ENCODE measurements at places on chromosomes 3 and 15.

DNA sequence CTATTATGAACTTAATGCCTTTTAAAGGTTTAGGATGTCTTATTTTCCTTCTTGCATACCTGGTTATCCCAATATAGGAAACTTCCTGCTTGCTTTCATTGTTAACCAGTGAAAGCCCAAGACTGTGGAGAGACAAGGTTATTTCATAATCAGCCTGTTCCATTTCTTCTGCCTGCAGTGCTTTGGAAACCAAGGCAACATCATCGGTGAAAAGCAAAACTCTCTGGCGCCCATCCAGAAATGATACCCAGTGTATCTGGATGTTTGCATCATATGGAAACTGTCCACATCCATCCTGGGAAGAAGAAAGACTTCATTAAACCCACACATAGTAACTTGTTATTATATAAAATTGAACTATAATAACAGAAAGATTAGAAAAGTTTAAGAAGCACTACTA is 170.1 kb downstream of the VPS13C start:
- DNase-seq = no peak

DNA sequence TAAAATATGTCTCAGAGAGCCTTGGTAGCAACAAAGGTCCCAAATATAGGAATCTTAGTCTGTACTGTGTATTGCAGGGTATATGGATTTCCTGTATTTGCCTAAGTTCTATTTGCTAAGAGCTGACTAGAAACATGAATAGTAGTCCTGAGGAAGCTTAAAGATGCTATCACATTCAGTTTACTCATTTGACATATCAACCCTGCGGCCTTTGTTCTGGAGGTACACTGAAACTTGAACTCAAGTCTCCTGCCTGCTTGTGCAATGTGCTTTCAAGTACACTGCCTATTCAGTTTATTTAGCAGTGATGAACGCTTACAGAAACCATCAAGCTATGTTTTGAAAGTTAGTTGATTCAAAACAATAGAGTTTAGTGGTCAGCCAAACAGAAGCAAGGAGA is 21.1 kb downstream of the IL1RAP start:
- DNase-seq = no peak

DNA sequence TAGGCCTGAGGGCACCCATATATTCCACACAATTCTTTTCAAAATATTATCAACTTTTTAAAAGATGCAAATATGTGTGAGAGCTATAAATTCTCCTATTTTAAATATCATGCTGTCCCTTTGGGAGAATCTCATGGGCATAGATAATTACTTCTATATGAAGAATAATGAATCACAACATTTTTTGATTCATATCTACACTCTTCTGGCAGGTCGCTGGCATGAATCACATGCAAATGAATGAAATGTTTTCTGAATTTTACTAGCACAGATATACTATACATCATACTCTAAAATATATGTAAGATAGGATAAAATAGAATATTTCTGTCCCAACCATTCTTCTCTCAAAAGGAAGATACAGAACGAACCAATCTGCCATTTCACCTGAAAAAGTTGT is 277.7 kb upstream of the KCNH8 start:
- no peak for DNase-seq

GRCh38 chr15:83436513-83437158 is 10.5 kb upstream of the SH3GL3 start:
- DNase-seq = no peak

DNA sequence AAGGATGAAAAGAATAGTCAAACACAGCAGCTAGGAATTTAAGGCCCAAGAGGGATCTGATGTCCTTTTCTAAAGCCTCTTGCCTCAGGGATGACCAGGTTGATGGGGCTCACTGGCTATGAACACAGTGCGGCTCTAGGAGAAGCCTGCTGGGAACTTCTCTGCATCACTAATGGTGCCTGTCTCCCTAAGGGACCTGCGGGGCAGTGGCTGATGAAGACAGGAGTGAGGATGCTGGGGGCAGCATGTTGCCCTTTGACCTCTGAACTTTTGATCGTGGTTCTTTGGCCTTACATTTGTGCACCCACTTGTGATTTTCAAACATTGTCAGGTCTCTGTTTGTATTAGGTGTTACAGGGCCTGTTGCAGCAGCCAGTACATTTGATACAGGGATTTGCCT is 64.9 kb upstream of the KLHL25 start:
- no peak for DNase-seq

DNA sequence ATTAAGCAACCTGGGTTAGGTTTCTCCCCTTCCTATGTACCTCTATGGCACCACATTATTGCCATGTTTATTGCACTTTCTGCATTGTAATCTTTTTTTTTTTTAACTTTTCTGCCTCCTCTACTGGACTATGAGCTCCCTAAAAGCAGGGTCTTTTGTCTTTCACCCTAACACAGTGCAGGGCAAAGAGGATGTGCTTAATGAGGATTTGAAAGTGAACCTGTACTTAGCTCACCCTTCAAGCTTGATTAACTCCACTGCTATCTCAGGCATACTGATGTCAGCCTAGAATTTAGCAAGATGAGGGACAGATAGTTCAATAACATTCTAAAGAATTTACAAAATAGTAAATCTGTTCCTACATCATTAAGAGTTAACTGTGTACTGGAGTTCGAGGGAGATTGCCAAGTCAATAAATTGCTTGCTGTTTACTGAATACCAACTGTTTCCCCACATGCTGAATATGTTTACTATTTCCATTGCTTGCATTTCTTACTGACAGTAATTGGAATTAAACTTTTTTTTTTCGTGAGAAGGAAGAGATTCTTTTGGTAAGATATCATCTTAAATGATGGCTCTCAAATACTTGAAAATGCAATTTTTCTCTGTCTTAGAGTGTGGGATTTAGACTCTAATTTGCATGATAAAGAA is 15.7 kb upstream of the PPARG start:
- no peak for DNase-seq

- DNase-seq = no peak
Observed at GRCh38 chr15:78761020-78761419, 50.2 kb downstream of the ADAMTS7 start.

GRCh38 chr3:196886144-196886543 is 18.4 kb downstream of the SENP5 start:
- DNase-seq = no peak

- DNase-seq = no peak
Observed at GRCh38 chr3:143637133-143637532, 211.1 kb downstream of the SLC9A9 start.

DNA sequence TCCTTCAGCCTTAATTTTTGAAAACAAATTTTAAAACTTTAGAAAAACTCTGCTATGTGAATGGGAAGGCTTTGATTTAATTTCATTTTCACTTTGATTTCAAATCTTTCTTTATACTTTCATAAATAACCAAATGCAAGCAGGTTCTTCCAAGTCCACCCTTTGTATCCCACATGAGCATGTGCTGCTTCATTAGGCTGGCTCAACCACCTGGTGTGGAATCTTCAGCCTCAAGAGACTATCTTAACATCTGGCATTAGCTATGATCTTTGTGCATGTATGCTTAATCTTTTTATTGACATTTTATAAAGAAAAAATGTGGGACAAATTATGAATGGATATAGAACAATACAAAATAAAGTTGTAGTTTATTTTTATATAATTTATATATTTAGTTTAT is 81.8 kb upstream of the MLF1 start:
- DNase-seq = no peak

DNA sequence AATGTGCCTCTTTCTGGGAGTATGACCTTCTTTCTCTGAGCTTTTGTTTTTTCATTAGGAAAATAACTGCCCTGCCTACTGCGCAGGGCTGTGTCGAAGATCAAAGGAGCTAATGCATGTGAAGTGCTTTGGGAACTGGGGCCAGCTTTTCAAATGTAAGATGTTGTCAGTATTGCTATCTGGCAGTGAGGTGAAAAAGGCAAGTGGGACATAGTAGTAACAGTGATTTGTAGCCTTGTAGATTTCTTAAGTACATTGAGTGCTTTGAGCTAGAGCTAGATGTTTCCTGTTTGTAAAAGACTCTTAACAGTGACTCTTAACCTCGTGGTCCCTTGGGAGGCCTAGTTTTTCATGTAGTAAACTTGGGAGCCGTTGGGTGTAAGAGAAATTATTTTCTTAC is 126.5 kb downstream of the ECT2 start:
- no peak for DNase-seq

- no peak for DNase-seq
Observed at GRCh38 chr15:79025802-79026201, 64.8 kb downstream of the RASGRF1 start.

DNA sequence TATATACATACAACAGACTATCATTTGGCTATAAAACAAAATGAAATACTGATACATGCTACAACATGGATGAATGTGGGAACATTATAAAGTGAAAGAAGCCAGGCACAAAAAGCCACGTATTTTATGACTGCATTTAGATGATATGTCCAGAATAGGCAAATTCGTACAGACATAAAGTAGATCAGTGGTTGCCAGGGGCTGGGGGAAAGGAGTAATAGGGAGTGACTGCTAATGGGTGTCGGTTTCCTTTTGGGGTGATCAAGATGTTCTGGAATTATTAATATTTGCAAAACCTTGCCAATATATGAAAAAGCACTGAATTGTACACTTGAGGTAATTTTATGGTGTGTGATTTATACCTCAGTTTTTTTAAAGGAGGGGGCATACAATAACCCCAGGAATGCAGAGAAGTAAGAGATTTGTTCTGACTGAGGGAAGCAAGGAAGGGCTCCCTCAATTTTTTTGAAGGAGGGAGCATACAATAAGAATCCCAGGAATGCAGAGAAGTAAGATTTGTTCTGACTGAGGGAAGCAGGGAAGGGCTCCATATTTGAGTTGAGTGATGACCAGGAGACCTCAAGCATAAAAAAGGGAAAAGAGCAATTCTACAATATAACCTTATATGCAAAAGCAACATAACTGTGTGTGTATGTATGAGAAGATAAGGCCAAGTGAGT is 6.2 kb downstream of the PSMD6 start:
- DNase-seq = no peak
